ENCODE measurements at places on chromosomes 3 and 15.

- no peak for DNase-seq
These were observed 5.8 kb upstream of the PPP4R2 start for GRCh38 chr3:72990701-72991395.

DNA sequence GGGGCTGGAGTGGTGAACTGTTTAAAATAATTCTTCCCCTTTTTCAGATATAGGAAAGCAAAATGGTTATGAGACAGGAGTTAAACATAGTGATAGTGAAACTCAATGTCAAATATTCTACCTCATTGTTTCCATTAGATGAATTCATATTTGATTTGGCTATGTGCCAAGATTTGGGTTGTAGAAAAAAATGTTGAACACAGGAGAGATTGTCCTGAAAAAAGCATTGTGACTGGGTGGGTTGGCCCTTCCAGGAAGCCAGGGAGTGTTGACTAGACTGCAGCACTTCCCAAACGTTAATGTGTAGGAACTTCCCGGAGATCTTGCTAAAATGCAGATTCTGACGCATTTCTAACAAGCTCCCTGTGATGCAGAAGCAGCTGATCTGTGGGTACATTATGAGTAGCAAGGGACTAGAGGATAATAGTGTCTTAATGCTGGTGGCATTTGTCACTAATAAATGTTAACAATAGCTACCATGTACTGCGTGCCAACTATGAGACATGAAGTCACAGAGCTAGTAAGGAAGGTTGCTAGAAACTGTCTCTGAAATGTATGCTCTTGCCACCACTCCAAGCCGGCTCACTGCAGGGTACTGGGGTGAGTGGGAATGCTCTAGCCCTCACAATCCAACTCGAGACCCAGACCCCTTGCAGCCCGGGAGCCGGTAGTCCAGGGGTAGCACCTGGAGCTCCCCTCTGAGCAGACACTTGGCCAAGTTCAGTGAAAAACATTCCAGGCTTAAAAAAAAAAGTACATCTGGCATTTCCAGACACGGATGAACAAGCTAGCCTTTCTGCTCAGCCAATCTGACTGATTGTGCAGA is 120.6 kb downstream of the CD47 start:
- no peak for DNase-seq

- no peak for DNase-seq
These were observed 9.1 kb downstream of the CORO2B start for GRCh38 chr15:68587769-68588385.

DNA sequence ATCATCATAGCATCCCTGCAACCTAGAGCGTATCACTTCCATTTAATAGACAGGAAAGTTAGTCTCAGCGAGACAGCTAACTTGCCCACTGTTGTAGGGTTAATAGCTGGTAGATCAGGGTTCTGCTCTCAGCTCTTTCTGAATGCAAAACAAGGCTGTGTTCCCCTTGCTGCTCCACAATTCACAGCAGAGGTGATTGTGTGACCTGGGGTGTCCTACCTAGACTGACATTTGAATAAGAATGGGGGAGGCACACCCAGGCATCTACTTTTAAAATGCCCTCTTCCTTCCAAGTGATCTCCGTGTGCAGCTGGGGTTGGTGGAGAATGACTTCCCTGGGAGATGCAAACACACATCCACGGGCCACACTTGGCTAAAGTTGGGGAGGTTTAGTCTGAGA is 43.0 kb upstream of the CACNA2D3 start:
- DNase-seq, result no peak

- no peak for DNase-seq
These were observed 44.3 kb downstream of the PDIA5 start for GRCh38 chr3:123110976-123111615.

DNA sequence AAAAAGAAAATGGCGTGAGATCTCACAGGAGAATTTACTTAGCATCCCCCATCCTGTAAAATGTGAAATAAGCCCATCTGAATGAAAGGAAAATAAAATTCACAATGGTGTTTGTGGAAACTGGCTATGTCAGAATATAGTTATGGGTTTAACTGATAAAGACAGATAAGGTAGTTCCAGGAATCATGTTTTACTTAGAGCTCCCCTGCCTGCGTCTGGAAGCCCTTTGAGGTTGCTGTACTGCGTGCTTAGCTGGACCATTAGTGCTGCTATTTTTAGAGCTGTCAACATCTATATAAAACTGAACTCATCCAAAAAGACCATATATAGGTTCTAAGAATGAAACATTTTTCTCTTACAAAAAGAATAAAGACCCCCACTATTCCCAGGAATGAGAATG is 130.8 kb downstream of the LSAMP start:
- DNase-seq, result no peak

DNA sequence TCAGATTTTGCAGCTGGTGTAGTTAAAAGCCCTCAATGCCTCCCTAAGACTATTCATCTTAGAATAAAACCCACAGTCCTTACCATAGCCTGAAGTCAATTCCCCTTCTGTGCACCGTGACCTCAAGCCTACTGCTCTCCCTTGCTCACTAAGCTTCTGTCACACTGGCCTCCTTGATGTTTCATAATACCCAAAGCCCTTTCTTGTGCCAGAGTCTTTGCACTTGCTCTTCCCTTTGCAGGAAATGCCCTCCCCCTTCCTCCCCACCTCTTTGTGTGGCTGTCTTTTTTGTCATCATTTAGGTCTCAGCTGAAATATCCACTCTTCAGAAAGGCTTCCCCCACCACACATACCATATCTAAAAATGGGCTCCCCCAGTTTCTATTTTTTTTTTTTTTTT is 4.2 kb upstream of the PLEKHO2 start:
- DNase-seq, result no peak

DNA sequence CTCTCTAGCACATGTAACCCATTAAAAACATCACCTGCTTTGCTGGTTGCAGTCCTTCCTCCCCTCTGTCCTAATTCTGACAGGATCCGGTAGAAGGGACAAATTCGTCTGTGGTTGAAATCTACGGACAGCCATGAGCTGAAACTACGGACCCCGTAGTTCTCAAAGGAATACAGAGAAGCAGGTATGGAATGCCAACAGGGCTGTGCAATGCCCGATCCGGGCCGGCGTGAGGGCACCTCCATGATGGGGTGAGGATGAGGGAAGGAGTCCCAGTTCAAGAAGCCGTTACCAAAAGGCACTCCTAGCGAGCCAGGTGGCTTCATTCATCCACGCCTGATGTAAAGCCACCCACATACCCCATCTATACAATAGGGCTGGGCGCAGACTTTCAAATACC is 160.0 kb upstream of the NSMCE3 start:
- DNase-seq, result no peak

DNA sequence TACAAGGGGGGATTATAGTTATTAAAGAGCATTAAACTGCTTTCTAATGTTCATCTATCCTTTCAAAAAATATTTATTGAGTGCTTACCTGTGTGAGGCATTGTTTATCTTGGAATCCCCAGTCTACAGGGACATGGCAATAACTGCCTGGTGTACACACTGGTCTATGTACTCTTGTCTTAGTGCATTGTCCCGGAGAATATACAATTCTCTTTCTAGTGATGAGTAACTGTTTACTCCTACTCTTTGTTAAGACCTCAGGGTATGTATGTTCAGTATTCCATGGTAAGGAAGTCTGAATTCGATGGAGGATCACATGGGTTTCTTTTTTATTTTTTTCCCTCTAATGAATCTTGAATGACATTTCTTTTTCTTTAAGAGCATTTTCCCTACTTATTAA is 772.4 kb upstream of the NR2F2 start:
- no peak for DNase-seq

- no peak for DNase-seq
These were observed 20.6 kb downstream of the NCK1 start for GRCh38 chr3:136882571-136882970.

DNA sequence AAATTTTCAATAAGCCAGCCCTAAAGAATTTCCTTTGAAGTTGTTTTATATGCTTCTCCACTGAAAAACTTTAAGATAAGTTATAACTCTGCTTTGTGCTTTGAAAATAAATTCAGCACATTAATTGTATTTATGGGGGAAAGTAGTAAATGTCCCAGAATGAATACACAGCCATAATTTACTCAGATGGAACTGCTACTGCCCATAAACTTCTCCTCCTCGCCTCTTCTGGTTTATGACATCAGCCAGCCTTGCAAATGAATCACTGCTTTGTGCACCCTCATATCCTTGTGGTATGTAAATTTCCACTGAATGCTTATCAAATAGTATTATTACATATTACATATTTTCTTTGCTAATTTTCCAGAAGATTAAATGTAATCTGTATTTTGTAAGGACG is 302.0 kb downstream of the DIPK2A start:
- DNase-seq, result no peak

GRCh38 chr3:46337911-46338310 is 16.0 kb upstream of the CCR2 start:
- no peak for DNase-seq

GRCh38 chr15:90707489-90707888 is 9.7 kb upstream of the BLM start:
- no peak for DNase-seq

DNA sequence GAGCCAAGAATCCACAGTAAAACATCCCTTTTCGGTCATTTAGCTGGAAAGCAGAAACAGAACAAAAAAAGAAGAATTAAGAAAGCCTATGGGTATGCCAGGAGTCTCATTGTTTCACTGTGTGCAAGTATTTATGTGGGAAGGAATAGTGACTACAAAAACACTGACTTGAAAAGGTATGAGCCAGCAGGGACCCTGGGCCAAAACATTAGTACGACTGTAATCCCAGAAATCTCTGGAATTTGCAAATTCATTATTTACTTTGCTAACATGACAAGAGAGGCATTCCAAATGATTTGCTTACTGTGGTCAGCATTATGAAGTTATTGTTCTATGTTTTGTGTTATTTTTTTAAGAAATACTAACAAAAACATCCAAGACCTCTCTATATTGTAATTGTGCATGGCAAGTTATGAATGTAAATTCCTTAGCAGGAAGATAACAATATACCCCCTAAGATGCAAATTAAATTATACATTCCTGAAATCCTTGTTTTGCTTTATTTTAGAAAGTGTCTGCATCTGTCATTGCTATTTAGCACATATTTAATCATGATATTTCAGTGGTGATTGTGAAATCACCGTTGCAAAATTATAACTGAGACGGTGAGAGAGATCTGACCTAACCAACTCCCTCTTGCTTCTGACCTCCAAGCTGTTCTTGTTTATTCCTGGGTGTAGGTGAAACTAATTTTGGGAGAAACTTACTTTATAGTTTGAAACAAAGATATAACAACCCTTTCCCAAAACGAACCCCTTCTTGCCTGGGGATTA is 299.2 kb downstream of the ZPLD1 start:
- DNase-seq, result peak; percentile 7

DNA sequence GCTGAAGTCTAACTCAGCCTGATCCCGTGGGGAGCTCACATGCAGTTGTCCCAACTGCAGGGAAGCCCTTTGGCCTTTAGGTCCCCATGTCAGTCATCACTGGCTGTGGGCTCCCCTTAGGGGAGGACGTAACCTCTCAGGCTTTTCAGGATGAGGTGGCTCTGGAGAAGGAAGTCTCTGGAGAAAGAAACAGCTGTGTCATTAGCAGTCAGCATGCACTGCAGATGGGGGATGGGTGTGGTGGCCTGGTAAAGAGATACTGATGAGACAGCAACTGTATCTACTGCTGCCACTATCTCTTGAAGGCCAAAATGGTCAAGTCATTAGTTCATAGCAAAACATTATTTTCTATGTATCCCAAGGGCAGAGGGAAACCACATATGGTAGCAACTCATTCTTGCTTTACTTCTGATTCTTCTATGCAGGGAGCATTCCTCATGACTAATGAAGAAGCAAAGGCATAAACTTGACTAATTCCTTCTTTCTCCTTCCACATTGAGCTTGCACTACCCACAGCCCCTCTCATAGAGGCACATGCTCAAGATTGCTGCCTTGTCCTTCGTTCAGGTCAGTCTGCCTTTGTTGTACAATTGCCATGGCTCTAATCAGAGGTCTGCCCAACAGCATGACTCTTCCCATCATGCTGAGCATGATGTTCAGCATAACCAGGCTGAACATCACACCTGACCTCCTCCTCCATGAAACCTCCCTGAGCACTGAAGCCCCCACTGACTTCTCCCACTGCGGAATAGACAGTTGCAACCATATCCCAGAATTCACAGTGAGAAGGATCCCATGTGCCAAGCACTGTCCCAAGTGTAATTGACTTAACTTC is 47.8 kb upstream of the TMEM158 start:
- DNase-seq, result peak; percentile 14

DNA sequence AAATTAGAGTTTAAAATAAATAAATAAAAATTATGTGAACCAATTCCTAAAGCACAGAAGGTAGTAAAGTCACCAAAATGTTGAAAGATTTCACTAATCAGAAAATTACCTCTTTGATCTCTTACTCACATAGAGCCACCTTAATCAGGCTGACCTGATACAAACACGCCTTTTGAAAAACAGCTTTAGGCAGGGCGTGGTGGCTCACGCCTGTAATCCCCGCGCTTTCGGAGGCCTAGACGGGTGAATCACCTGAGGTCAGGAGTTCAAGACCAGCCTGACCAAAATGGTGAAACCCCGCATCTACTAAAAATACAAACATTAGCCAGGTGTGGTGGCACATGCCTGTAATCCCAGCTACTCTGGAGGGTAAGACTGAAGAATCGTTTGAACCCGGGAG is 1197.3 kb downstream of the ROBO1 start:
- no peak for DNase-seq
